ENCODE measurements at places on chromosomes 16 and 17.

DNA sequence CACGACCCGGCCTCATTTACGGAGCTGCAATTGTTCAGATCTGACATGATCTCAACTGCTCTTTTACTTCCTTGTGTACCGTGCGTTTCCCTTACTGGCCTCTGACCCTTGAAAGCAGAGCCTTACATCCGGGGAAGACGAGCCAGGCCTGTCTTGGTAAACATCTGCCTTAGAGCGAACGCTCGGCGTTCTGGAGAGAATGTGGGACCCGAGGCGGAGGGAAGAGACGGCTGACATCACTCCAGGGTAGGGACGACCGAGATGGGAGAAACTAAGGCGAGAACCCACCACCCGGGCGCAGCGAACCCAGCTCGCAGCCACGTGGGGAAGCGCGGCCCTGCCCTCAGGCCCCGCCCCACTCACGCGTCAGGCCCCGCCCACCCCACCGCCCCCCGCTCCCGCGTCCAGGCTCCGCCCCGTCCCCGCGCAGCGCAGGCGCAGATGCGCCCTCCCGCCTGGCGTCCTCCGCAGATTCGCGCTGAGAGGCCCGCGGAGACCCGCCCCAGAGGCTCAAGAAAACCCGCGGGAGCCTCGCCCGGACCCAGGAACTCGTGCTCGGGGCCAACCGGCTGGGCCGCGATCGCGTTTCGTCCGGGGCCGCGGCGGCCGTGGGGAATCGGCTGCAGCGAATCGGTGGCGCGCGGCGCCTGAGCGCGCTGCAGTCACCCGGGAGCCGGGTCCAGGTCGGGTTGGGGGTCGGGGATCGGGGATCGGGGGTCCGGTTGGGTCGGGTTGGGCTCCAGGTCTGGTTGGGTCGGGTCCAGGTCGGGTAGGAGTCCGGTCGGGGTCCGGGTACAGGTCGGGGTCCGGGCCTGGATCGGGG is at the start of gene TELO2:
Gene TELO2 (plus strand): TSS at position 438 of the 823 bp plus-strand sequence. CDS start 922 bp downstream, outside the sequence.
- peak; percentile 93 for DNase-seq

DNA sequence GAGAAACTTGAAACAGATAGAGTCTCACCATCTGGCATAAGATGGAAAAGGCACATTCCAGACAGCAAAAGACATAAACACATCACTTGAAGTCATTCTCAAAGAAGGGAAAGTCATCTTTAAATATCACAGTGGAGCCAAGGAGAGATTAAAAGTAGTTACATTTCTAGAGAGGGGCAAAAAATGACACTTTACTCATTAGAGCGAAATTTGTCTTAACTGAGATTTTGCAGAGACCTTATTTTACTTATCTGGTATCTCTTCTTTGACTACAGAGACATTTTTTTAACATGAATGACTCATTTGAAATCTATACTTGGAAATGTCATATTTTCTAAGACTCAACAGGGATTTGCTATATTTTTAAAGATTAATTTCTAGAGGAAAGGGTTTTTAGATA is 339.0 kb upstream of the KIF2B start:
- DNase-seq = no peak

- DNase-seq = no peak
Measured at GRCh38 chr16:4026854-4027253, 89.4 kb downstream of the ADCY9 start.

GRCh38 chr17:50818261-50818660 is 17.1 kb upstream of the WFIKKN2 start:
- DNase-seq = peak; percentile 74
